ENCODE measurements at places on chromosomes 12 and 14.

GRCh38 chr12:114245555-114245954, 160.4 kb downstream of the TBX5 start:
- DNase-seq, result no peak

DNA sequence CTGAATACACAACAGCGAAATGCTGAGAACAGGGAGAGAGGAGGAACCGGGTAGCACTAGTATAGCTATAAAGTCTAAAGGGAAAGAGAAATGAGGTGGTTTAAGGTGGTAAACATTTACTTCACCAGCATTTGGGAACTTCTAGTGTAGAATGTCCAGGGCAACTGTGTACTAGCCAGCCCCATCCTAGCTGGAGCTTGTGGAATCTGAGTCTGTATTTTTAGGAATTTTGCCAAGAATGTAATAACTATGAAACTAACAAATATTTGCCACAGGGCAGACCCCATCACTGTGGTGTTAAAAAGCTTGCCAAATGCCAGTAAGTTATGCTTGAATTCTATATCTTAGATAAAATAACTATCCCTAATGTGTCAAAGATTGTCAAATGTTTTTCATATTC, 398.9 kb upstream of the MIS18BP1 start:
- DNase-seq, result no peak

- DNase-seq, result no peak
Observed at GRCh38 chr14:20624495-20625070, 16.9 kb downstream of the OR6S1 start.

DNA sequence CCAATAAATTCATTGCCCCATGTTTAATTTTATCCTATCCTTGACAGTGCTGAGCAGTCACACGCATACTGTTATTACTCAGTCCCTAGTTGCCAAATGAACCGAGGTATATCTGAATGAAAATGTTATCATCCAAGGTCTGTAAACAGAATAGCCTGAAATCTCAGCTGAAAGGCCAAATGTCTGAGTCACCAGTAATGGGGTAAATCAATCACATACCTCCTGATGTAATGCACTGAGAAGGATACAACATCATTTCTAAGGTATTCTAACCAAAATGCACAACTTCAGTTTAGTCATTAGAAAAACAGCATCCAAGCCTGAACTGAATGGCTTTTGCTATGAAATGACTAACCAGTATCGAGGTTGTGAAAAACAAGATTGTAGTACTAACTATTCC, 228.6 kb downstream of the DPF3 start:
- peak; percentile 95 for DNase-seq

DNA sequence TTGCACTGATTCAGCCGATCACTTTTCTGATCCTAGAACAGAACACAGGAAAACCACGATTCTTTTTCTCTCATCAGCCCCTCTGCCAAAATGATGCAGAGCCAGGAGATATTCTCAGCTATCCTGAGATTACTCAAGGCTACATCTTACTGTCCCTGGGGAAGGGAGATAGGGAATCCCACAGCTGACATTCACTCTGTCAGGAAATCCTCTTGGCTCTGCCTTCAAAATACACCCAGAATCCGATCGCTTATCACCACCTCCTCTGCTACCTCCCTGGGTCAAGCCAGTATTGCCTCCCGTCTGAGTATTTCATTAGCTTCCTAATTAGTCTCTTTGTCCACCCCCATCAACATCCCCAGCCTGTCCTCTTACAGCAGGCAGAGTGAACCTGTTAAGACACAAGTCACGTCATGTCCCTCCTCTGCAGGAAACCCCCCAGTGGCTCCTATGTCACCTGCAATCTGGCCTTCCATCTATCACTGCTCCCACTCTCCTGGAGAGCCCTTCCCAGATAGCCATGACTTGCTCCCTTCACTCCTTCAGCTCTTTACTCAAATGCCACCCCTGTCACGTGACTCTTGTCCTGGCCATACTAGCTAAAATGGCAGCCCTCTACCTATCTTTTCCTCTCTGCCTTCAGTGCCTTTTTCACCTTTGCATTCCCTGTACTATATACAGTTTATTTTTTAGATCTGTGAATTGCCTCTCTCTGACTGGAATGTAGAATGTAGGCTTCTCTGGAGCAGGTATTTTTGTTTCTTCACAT, 70.3 kb downstream of the GALNT4 start:
- DNase-seq, result no peak

- peak; percentile 5 for DNase-seq
Observed at GRCh38 chr12:5864972-5865371, 80.1 kb downstream of the ANO2 start.

DNA sequence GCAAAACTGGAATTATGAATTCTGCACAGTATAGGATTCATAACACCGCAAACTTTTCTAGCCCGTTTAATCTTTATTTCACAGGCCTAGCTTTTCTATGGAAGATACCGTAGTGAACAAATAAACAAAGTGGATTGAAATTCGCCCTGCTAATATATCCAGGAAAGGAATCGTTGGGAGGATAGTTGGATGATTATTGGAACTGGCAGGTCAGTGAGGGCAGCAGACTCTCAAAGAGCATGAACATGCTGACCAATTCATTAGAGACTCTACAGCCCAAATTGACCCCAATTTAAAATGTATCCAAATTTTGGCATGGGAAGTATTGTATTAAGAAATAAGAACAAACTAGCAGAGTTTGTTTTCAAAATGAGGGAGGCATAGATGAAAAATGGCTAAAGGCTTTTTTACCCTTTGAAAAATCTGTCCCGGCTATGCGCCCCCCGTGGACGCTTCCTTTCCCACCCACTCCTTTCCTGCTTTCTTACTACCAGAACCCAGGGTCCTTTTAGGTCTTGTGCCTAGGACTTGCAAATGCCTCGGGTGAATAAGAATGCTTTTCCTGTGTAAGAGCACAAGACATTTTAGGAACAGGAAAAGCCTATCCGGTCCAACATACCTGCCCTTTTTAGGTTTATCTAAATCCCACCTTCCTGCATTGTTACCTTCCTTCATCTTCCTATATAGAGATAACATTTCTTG, 84.6 kb upstream of the PTPRB start:
- no peak for DNase-seq

GRCh38 chr12:99513066-99513465, 134.5 kb upstream of the GARIN6 start:
- DNase-seq, result no peak

GRCh38 chr12:56591961-56592360, 38.2 kb downstream of the BAZ2A start:
- no peak for DNase-seq

DNA sequence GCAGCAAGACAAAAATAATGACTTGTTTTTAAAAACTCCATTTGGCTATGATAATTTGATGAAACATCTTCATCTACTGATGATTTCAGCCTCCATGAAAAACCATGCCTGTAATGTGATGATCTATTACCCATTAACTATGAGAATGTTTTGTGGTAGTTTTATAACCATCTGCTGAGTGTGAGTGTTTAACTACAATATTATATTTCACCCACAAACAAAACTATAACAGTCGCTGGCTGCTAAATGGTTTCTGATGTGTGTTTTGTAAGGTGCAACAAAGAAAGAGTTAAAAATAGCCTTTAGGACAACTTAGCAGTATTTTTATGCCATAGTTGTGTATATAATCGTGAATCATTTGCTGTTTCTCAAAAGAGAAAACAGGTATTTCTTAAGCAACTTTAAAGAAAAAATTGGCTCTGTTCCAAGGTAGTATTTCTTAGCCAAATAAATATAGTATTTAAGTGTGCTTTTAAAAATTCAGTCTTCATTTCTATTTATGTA, 4.9 kb downstream of the PTHLH start:
- peak; percentile 62 for DNase-seq

DNA sequence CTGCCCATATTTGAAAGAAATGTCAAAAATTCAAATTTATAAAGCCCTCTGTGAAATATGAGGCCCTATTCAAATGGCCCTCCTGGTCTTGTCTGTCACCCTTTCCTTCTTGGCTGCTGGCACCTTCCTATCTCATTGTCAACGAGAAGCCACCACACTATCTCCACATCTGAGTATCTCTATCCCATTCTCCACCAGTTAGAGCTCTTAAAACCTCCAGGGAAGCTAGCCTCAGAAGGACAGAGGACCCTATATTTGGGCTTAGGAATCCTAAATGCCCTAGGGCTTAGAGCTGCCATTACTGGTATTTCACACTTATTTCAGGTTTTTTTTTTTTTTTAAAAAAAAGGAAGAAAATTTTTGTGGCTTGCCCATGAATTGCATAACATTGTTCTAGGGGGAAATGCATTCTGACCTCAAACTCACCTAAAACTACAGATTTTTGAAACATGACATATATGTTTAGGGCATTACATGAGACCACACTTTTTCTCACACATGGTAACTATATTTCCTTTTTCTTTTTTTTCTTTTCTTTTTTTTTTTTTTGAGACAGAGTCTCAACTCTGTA, 25.0 kb downstream of the SLC25A21 start:
- DNase-seq, result peak; percentile 7
